NCI-H1092 treated with DMSO at 0.1 percent for 48 hours (cell line): ENCODE measurements at places on chromosomes 4 and X.

GRCh38 chr4:107808572-107808971 is 16.2 kb upstream of the SGMS2 start:
- no peak for DNase-seq

DNA sequence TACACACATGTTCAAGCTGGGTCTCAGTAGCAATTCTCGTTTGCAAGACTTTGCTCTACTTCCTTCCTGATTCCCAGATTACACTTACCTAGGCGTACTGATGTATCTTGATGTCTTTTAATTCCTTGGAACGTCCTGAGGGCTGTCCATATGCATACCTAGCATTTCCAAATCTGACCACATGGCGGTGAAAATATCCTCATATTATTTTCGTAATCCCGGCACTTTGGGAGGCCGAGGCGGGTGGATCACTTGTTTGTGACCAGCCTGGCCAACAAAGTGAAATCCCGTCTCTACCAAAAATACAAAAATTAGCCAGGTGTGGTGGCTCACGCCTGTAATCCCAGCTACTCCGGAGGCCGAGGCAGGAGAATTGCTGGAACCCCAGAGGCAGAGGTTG is 1786.3 kb upstream of the TENM3 start:
- no peak for DNase-seq

DNA sequence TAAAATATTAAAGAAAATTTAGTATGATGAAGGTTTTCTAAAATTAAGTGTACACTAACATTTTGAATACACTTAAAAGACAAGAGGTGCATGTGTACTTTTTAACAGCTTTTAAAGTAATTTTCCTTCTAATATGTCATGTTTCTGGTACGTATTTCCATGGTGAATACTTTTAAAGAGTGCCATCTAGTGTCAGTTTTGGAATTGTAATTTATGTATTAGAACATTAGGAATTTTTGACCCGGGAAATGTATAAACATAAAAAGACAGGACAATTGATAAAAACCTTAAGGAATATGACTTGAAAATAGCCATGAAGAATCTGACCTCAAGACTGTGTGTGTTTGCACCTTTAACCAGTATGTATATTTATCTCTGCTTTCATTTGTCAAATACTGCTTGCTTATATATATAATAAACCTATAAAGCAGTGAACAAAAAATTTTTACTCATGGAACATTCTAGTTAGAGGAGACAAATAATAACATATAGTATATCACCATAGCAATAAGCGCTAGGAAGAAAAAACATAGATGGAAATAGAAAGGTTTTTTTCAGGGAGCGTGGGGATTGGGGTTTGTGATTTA is 7.2 kb downstream of the GSTCD start:
- DNase-seq, result peak; percentile 61

- no peak for DNase-seq
Measured at GRCh38 chr4:153531976-153532626, 65.9 kb downstream of the TMEM131L start.

GRCh38 chr4:2057382-2058065 is 1.6 kb upstream of the NAT8L start:
- DNase-seq, result no peak

GRCh38 chr4:41989994-41990364 is 351 bp upstream of the SLC30A9 start:
- DNase-seq, result peak; percentile 39

GRCh38 chrX:151013164-151013743 is 30.1 kb downstream of the HMGB3 start:
- DNase-seq, result no peak

DNA sequence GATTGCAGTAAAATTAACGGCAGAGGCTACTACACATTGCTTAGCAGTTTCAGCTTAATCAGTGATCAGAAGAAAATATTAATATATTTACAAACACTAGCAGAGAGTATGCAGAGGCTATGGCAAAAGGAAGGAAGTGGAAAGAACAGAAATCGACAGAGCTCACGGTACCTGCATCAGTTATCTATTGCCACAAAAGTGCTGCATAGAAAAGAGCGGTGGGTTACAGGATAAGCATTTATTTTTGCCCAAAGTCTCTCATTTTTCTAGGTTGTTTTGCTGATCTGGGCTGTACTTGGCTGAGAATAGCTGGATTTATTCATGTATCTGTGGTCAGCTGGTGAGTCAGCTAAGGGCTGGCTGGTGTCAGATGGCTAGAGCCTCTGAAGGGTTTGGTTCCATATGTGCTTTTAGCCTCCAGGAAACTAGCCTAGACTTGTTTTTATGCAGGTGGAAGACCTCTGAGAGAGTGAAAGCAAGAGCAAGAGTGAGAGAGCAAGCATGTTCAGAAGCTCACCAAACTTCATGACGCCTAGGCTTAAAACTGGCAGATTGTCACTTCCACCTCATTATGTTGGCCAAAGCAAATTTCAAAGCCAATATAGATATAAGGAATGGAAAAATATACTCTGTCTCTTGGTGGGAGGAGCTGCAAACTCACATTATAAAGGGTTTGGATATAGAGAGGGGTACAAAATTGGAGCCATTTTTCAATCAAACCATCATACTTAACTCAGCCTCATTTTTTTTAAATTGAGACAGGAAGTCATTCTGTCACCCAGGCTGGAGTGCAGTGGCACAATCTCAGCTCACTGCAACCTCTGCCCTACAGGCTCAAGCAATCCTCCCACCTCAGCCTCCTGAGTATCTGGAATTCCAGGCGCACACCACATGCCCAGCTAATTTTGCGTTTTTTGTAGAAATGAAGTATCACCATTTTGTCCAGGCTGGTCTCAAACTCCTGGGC is 153.2 kb upstream of the RPL34 start:
- no peak for DNase-seq

- DNase-seq, result no peak
Measured at GRCh38 chr4:108849611-108850168, 86.8 kb upstream of the ETNPPL start.

DNA sequence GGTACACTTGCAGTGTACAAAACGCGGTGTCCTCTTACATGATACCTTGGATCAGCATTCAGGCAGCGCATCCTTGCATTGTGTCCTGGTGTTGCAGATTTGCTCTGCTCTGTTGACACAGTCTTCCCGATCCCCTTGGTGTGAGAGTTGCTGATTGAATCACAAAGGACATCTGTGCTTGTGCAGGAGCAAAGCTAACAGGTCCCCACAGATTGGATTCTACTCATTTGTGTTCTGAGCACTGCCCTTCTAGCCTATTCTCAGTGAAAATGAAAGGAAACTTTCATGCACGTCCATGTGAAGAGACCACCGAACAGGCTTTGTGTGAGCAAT is 171.4 kb downstream of the FRMPD4 start:
- peak; percentile 35 for DNase-seq

DNA sequence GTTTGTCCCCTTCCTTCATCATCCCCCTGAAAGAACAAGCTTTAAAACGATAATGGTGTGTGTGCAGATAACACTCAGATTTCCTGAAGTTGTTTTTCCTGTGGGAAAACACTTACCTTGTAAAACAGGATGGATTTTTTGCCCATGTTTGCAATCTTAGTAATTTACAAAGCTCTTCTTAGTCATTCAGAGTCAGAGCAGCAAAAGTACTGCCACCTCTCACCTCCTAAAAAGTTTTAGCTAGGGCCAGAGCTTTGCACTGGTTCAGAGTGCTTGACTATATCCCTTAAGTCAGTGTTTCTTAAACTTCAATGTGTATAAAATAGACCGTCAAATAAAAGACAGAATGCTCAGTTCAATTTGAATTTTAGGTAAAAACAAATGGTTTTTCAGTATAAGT is 62.3 kb downstream of the NKX6-1 start:
- no peak for DNase-seq

- DNase-seq, result no peak
Measured at GRCh38 chr4:13267091-13267490, 217.0 kb downstream of the RAB28 start.

DNA sequence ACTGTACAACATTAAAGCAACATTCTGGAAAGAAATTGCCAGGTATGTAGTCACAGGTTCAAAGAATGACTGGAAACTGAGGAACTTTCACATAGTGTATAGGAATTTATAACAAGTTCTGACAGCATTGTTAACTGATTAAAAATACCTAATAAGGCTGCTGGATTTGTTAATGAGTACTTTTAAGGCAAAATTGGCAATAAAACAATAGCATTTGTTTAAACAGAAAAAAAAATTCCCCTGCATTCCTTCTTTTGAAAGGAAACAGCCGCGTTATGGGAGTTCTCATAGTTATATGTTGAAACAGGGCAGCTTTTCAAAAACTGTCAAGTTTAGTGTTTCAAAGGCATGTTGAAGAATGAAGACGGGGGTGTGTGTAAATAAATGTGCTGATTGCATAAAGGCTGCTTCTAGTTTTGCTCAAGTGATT is 282.5 kb upstream of the FAT1 start:
- no peak for DNase-seq

DNA sequence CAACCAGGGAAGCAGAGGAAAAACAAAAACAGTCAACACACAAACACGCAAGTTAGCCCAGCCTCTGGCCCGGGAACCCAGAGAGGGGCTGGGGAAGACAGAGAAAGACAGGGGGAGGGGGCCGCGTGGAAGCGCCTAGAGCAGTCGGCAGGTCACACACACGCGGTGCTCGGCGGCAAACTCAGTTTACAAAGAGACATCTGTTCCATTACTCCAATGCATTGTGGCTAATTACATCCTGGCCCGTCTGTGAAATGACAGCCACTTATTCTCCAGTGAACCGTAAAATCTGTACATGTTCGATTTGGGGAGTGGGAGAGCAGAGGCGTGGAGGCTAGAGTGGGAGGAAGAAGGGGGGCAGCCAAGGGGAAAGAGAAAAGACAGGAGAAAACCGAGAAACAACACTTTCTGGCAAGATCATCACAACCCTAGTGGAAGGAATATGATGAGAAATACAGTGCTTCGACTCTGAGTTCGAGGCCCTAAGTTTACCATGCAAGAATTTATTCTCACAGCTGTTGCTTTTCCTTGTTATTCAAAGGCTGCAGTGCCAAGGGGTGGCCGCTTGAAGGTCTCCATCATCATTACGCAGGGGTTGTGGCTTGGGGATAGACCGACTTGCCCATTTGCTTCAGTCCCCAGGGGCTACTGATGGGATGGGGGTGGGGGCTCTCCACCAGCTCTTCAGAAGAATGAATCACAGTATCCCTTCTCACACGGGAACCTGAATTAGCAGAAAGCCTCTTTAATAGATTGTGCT is 167.7 kb downstream of the MGST2 start:
- DNase-seq, result peak; percentile 98

- DNase-seq, result no peak
Measured at GRCh38 chr4:113776679-113777078, 15.1 kb upstream of the CAMK2D start.

GRCh38 chr4:147732518-147733235 is 789 bp downstream of the ARHGAP10 start:
- peak; percentile 28 for DNase-seq

DNA sequence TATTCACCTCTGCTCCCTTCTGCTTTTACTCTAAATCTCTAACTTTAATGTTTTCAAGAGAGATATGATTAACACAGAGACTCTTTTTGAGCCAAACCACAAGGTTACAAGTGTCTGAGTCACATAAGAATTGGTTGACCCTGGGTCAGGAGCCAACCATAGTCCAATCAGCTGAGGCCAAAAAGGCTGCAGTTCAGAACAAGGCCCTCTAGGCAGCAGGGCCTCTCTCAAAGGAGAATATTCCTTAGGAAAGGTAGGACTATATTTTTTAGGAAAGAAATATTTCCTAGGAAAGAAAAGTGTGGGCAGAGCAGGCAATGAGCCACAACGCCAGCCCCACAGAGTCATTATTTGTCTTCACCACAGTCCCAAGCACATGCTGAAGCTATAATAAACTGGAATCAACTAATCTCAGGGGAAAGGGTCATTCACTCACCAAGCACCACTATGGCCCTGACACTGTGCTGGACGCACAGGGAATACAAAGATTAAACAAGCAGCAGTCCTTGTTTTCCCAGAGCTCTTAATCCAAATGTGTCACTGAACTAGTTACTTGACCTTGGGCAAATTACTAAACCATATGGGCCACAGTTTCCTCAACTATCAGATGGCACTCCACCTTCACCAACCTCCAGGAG is 2.2 kb downstream of the ATP8A1 start:
- peak; percentile 3 for DNase-seq

DNA sequence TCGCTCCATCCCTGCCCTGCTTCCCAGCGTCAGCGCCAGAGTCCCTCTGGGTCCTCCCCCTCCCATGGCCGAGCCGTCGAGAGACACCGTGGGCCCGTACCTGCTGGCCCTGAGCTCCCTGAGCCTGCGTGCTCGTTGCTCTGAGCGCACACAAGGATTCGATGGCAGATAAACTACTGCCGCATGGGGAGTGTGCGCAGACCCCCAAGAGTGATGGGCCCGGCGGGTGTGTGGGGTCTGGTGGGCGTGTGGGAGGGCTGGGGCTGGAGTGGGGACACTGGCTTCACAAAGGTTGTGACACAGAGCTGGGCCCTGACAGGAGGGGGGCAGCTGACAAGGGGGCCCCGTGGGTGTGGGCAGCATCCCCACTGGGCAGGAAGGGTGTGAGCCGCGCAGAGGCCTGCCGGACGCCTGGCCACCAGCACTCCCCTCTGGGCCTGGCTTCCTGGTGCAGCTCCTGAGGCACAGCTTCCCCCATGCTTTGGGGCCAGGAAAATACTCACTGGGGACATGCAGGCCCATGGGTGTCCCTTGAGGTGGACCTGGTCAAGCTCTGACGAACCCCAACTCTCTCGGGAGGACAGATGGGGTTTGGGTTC is 4.8 kb upstream of the RGS12 start:
- DNase-seq, result no peak

DNA sequence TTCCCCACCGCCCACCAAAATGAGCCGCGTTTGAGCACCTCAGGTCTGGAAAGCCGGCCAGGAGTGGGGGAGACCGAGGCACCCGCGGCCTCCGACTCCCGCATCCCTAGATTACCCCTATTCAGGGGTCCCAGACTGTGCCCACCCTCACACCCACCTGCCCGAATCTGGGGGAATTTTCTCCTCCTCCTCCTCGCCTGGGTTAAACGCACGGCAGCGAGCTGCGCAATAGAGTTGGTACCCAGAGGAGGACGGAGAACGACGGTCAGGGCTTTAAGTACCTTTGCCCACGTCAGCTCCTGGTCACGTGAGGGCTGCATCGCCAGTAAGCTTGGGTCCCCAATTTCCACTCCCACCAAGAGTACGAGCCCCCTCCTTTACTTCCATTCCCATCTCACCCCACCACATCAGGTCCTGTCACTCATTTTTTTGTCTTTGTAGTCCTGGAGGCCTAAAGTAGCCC is at the start of gene ARMCX2:
ARMCX2 (minus strand) TSS at position 250 of the 463 bp plus-strand sequence. CDS start 2,262 bp downstream, outside the sequence.
- DNase-seq, result peak; percentile 69

DNA sequence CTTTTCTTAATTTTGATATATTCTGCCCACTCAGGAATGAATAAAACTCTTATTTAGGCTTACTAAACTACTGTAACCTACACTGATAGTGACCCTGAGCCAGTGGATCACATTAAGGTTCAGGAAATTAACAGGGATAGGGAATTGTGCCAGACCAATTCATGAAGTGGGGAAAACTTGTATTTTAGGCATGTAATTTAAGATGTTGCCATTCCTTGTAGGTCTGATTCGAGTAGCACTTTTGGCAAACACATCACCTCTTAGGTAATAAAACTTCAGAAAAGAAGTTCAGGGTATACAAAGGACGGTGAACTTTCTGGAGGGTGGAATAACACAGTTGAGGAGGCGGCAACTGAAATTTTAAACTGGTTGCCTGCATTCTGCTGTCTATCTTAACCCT is 54.9 kb downstream of the MND1 start:
- DNase-seq, result no peak
